ENCODE measurements at places on chromosomes 7 and 10.

- DNase-seq, result no peak
These were observed 28.7 kb downstream of the LYZL1 start for GRCh38 chr10:29317423-29318021.

GRCh38 chr7:98855610-98856422 is 14.0 kb downstream of the TMEM130 start:
- DNase-seq, result no peak

DNA sequence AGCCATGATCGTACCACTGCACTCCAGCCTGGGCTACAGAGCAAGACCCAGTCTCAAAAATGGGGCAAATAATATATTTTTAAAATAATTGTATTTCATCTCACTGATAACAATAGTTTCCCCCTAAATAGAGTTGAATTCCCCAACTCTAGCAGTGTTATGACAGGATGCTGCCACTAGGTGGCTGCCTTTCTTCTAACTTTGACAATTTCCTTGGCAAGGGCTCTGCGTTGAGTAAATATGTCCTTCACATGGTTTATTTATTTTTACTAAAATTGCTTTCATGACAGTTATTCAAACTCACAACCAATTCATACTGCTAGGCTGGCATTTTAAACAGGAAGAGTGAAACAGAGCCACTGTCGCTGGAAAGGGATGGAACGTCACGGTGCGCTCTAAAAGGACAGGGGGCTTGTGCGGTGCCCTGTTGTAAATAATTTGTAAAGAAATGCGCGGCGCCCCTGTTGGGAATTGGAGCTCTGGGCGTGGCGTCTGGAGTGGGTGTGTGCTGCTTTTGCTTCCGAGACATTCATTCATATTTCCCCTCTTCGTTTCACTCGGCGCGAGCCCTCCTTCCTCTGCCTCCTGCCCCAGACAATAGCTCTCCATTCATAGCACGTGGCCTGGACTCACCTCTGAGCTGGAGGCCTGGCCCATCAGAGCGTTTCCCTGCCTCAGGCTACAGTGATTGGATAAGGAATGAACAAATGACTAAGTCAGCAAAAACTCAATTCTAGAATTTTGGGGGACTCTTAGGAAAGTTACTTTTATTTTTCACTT is 20.5 kb upstream of the PITRM1 start:
- DNase-seq, result peak; percentile 48

DNA sequence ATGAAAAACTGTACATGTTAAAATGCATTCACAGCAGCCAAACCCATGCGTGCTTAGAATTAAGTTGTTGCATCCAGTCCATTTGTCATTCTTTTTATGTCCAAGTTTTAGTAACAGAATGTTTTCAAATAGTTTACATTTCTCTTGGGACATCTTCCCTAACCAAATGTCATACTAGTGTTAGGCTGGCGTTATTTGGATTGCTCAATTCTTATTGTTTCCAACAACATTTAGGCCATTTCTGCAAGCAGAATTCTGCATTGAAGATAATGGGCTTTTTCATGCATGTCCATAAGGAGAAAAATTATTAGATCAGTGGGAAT is 203.0 kb downstream of the HIBADH start:
- no peak for DNase-seq

DNA sequence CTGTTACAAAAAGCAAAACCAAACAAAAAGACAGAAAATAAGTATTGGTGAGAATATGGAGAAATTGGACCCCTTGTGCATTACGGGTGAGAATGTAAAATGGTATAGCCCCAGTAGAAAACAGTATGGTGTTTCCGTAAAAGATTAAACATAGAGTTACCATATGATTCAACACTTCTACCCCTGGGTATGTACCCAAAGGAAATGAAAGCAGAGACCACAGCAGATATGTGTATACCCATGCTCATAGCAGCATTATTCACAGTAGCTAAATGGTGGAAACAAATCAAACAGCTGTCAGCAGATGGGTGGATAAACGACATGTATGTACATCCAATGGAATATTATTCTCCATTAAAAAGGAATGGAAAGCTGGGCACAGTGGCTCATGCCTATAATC is 42.4 kb downstream of the STARD3NL start:
- no peak for DNase-seq

DNA sequence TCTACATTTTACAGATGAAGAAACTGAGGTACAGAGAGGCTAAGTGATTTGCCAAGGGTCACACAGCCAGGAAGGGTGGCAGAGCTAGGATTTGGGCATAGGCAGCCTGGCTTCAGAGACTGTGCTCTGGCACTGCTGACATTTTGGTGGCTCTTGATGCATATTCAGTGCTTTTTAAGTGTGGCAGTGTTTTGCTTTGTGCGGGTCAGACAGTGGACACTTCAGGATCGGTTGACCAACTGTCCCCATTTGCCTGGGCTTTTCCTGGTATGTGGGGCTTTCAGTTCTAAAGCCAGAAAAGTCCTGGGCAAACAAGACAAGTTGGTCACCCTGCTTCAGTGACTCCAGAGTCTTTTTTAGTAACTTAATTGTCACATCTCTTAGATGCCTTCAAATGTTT is 35.0 kb downstream of the SUFU start:
- DNase-seq, result no peak

GRCh38 chr7:128053023-128053422 is 21.8 kb upstream of the LRRC4 start:
- DNase-seq, result peak; percentile 33

DNA sequence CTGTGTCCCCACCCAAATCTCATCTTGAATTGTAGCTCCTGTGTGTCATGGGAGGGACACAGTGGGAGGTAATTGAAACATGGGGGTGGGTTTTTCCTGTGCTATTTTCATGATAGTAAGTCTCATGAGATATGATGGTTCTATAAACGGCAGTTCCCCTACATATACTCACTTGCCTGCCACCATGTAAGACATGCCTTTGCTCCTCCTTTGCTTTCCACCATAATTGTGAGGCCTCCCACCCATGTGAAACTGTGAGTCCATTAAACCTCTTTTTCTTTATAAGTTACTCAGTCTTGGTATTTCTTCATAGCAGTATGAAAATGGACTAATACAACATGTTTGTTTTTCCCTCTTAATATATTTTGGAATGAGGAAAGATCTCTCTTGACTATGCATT is 24.5 kb upstream of the TBXAS1 start:
- DNase-seq, result no peak

- DNase-seq, result no peak
These were observed 146.5 kb upstream of the PRSS1 start for GRCh38 chr7:142602756-142603155.

- DNase-seq, result no peak
These were observed 35.8 kb upstream of the ELN start for GRCh38 chr7:73992101-73992562.

GRCh38 chr10:78875331-78875877 is 193.4 kb upstream of the ZMIZ1 start:
- DNase-seq, result no peak

- DNase-seq, result no peak
These were observed 13.0 kb upstream of the ACBD5 start for GRCh38 chr10:27253576-27253975.

DNA sequence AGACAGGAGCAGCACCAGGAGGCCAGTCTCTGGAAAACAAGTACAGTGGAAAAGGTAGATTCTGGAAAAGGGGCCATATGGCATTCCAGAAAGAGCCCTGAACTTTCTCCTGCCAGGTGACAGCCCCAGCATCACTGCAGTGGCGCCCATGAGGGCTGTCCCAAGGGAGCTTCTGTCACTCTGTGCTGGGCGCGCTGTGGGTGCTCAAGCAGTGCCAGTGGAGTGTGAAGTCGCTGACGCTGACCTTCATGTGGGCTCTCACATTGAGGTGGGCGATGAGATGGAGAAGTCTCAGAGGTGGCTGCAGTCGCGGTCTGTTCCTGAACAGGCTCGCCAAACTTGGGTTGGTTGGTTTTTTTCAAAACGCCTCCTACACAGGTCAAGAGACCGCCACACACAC is 38.2 kb downstream of the FKBP6 start:
- no peak for DNase-seq

DNA sequence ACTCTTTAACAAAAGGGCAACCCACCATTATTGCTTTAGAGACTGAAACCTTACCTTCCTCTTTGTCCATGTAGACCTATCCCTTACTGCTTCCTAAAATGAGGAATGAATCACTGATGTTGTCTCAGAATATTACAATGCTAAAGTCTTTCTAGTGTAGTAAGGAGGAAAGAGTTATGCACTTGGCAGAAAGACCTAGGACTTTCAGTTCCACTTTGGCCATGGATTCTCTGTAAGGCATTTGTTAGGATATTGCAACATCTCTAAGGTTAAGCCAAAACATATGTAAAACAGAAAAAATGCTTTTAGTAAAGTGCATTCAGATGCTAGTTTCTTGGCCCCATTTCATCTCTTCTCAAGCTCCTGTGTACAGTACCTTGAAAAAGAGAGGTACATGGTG is 230.9 kb downstream of the PARD3 start:
- DNase-seq, result no peak

GRCh38 chr7:29843093-29843492 is 36.8 kb downstream of the WIPF3 start:
- no peak for DNase-seq

GRCh38 chr10:130014263-130015074 is 50.4 kb upstream of the EBF3 start:
- DNase-seq, result no peak

DNA sequence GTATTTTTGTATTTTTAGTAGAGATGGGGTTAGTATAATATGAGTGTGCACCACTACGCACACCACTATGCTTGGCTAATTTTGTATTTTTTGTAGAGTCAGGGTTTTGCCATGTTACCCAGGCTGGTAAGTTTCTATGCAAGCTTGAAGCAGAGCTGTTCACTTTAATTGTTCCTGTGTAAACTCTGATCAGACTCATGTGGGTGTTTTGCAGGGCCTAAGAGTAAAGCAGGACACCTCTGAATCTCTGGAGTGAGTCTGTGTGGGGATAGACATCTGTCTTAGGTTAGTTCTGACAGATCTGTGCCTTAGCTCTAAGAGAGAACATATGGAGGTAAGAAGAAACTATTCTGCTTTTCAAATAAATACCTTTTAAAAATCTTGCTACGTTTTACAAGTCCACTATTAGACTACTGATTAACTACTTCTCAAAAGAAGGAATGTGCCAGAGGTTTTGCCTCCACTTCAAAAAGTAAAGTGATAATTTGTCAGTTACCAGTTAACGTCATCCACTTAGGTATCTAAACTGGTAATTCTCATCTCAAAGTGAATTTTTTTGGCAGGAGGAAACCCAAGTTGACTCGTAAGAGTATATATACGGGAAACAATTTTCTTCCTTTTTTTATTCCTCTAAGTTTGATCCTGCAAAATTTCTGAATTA is 1.1 kb downstream of the COL17A1 start:
- no peak for DNase-seq

DNA sequence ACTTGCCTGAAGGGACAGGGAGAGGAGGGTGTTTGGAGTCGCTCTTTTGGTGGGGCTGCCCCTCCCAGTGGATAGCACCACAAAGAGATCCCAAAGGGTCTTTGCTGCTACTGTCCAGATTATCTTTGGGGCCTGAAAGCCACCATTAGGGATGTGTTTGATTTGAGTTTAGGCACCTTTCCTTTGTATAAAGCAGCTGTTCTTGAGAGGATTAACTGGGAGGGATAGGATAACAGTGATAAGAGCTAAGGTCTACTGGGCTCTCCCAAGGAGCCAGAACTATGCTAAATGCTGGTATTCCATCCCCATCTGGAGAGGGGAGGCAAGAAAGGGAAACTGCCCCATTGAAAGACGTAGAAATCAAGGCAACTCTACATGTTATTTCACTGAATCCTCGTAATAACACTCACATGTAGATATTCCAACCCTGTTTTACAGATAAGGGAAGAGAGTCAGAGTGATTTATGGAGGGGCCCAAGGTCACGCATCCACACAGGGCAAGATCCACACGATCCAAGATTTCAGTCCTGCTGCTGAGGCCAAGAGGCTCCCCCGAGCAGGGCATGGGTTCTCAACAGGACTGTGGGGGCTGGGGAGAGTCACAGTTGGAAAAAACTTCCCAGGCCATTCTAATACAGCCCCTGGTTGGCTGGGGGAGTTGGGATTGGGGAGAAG is 11.1 kb upstream of the TCF7L2 start:
- no peak for DNase-seq

DNA sequence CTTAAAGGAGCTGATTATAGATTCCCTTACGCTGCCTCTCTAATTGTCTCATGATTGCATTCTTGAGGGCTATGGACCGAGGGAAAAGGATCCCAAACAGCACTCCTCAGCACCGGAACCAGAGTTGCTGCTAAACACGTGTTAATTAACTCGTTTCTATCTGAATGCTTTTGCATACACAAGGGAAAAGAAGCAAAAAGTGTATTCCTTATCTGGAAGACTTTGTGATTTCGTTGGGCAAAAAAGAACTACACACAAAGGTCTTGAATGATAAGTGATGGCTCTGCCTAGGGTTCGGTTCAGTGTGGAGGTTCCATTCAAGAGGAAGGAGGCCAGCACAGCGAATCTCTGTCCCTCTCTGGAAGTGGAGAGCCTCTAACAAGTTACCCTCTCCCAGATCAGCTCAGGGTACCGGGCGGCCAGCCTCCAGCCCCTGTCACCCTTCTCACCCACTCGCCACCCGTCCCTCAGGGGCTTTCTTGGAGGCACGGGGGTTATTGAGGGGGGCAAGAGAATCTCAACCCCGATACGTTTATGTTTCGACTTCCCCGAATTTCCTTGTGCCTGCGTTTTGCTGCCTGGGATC is 515 bp upstream of the SLC4A2 start:
- DNase-seq, result no peak

All from CD4-positive, alpha-beta T cell treated with Interleukin-6 at 100 ng/mL for 8 hours (primary cell).